ENCODE measurements at places on chromosomes 2 and 18. TPM values are rescaled to one million over a fixed set of nuclear protein-coding genes. Genes with fewer than 3 reads are reported as not detected.

The PLCD4 gene
- polyA plus RNA-seq = 0.21 TPM

The GCFC2 gene
- polyA plus RNA-seq = 11.5 TPM

The LHCGR gene
- polyA plus RNA-seq = 0.22 TPM

The PLCL1 gene
- 2.0 TPM for polyA plus RNA-seq

Measured in adipose tissue (tissue), 3 donors.